Renal pelvis (tissue), 12 donors: ENCODE measurements at places on chromosomes 12 and 14.

GRCh38 chr12:62873116-62873825, 61.7 kb downstream of the PPM1H start:
- no peak for DNase-seq

- DNase-seq = no peak
These were observed 44.8 kb downstream of the ARHGAP5 start for GRCh38 chr14:32121948-32122347.

DNA sequence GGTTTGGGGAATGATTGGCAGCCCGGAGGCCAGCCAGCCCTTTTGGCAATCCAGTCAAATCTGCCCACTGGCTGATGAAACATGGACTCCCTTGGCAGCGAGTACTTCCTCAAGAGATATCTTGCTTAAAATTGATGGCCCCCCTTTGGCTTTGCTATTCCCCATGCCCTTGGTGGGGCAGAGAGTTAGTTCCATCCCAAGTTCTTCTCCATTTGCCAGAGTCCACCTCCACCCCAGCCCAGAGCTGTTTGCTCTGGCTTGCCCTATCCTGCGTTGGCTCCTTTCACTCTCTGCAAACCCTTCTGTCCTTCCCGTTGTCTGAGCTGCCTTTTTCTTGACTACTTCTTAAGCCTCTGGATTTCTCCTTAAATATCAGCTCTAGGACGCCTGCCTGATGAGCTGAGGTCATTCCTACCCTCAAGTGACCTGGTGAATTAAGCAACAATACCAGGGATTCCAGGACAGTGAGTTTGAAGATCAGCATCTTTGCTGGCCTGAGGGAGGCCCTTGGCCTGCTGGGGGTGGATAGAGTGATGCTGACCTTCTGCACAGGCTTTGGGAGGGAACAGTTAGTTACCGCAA, 212.0 kb downstream of the CACNA1C start:
- DNase-seq = no peak

DNA sequence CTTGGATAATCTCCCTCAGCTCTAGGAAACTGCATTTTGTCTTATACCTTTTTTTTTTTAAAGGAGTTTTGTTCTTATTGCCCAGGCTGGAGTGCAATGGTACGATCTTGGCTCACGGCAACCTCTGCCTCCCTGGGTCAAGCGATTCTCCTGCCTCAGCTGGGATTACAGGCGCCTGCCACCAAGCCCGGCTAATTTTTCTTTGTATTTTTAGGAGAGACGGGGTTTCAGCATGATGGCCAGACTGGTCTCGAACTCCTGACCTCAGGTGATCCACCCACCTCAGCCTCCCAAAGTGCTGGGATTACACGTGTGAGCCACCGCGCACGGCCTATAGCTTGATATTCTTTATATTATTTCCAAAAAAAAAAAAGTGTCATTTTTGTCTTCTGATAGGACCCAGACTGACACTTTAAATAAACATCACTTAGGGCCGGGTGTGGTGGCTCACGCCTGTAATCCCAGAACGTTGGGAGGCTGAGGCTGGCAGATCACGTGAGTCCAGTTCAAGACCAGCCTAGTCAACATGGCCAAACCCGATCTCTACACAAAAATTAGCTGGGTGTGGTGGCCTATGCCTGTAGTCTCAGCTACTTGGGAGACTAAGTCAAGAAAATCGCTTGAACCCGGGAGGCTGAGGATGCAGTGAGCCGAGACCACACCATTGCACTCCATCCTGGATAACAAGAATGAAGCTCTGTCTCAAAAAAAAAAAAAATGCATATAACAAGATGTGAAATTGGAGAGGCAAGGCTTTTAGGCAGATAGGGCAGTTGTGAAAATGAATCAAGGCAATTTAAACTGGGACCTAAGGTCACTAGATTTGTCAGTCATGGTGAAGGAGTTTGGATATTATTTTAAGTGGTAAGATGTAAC, 18.4 kb downstream of the SLC2A3 start:
- no peak for DNase-seq

DNA sequence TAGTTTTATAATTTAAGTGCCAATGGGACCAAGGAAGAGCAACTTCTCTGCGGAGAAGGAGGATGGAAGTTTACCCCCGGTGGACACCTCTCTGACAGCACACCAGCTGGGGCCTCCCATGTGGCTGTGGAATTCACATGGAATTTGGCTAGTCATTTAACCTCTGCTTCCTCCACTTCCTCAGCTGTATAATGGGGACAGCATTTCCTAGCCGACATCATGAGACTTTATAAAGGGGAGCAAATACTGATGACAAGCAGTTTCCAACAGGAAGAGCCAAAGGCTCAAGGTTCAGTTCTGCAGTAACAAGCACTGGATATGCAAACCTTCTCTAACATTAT, 7.5 kb downstream of the DUSP6 start:
- no peak for DNase-seq

GRCh38 chr12:21438643-21439042, 1.2 kb downstream of the PYROXD1 start:
- DNase-seq = no peak

DNA sequence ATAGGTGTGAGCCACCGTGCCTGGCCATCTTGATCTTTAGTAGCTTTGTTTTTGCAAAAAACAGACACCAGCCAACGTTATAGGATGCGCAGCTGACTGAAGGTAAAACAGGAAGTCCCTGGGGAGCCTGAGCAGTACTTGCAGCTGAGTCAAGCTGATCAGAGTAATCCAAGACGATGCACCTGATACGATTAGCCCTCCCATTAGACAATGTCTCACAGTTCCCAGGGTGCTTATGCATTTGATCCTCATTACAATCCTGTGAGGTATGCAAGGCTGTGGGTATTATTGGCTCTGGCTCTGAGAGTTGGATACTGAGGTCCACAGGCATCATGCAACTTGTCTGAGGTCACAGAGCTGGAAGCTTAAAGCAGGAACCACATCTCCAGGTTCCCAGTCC, 8.1 kb downstream of the KRT18 start:
- DNase-seq = no peak

DNA sequence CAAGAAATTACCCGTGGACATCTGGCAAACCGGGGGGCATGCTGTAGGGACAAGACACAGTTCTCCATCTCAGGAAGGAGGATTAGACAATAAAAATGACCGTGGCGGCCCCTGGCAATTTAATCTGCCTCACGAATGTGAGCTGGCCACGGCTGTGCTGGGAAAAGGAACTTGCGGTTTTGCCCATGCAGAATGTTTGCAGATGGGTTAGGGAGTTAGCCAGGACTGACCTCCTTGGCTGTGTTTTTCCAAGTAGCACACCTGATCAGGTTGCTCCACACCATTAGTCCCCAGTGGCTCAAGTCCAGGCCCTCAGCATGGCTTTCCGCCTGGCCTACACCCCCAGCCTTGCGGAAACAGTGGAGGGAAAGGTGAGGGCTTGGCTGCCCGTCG, 20.8 kb downstream of the TPCN1 start:
- DNase-seq = no peak

DNA sequence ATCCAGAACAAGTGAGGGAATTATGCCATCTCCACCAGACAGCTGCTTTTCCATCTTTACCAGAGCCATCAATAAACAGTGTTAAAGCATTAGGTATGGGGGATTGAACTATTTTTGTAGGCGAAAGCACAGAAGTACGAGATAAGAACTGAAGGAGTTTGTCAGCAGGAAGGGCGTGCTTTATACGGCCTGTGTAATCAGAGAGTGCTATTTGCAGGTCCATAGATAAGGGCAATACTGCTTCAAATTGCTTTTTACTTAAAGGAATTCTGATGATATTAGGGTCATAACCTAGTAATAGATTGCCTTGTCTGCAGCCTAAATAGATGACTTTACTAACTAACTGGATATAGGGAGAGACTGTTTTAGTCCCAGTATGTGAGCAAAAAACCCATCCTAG, 20.3 kb upstream of the CLEC4E start:
- DNase-seq = no peak

DNA sequence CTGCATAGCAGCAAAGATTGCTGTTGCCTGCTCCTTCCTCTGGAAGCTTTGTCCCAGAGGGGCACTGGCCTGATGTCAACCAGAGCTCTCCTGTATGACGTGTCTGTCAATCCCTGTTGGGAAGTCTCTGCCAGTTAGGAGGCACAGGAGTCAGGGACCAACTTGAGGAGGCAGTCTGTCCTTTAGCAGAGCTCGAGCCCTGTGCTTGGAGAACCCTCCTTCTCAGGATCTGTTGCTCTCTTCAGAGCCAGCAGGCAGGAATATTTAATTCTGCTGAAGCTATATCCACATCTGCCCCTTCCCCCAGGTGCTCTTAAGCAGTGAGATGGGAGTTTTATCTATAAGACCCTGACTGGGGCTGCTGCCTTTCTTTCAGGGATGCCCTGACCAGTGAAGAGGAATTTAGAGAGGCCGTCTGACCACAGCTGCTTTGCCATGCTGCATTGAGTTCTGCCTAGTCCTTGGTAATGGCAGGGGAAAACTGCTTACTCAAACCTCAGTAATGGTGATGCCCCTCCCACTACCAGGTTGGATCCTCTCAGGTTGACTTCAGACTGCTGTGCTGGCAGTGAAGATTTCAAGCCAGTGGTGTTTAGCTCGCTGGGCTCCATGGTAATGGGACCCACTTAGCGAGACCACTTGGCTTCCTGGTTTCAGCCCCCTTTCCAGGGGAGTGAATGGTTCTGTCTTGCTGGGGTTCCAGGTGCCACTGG, 218.6 kb upstream of the SLC38A2 start:
- DNase-seq = no peak

DNA sequence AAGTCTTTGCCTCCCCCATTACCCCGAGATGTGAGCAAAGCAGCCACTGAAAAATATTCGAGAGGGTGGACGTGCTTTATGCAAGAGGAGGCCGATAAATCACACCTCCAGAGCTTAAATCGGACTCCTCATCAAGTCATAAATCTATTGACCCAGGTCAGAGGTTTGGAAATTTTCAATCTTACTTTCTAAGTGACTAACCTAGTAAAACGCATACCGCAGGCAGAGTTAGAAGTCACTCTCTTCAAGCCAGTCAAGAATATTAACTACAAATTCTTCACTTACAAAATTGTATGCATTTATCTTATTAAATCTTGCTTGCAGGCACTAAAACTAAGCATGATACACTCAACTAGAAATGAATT, 34.9 kb downstream of the GPHB5 start:
- DNase-seq = no peak

GRCh38 chr12:132833341-132833740, 4.7 kb upstream of the GOLGA3 start:
- DNase-seq = no peak

DNA sequence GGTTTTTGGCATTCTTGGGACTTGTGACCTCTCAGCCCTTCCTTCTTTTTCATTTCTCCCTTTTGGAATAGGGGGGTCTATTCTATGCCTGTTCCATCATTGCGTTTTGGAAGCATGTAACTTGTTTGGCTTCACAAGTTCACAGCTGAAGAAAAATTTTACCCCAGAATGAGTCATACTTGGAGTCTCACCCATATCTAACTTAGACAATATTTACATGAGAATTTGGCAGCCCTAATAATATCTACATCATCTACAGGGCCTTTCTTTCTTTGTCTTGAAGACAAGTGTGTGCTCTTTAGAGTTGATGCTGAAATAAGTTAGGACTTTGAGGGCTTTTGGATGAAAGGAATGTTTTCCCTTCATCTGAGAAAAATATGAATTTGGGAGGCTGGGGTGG, 1312.9 kb upstream of the FLRT2 start:
- no peak for DNase-seq

- DNase-seq = no peak
These were observed 4.6 kb downstream of the IFI27L2 start for GRCh38 chr14:94124582-94125377.

DNA sequence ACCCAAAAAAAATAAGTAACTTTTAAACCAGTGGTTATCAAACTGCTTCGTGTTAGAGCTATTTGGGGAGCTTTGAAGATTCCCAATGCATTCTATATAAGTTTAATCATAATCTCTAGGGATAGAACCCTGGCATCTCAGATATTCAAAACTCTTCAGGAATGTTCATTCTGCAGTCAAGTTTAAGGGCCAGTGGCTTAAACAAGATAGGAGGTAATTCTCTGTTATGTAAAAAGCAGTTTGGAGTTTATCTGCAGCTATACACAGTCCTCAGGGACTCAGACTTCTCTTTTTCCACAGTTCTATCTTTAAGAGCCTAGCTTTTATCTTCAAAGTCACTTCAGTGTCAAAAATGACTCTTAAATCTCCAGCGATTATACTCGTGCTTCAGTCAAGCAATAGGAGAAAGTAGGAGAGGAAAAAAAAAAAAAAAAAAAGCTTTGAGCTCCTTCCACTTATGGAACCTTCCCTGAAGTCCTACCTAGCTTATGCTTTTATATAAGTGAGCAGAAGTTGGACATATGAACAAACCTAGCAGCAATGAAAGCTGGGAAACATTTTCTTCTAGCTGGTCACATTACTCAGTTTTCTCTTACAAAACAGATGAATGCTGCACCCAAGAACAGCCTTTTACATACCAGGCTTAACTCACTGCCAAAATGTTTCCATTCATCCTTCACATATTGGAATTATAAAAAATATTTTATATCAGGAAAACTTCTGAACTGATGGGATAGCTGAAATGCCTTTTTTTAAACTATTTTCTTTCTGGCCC, 302.8 kb downstream of the FSCB start:
- DNase-seq = no peak

- DNase-seq = no peak
These were observed 47.4 kb downstream of the NIN start for GRCh38 chr14:50783563-50783962.

DNA sequence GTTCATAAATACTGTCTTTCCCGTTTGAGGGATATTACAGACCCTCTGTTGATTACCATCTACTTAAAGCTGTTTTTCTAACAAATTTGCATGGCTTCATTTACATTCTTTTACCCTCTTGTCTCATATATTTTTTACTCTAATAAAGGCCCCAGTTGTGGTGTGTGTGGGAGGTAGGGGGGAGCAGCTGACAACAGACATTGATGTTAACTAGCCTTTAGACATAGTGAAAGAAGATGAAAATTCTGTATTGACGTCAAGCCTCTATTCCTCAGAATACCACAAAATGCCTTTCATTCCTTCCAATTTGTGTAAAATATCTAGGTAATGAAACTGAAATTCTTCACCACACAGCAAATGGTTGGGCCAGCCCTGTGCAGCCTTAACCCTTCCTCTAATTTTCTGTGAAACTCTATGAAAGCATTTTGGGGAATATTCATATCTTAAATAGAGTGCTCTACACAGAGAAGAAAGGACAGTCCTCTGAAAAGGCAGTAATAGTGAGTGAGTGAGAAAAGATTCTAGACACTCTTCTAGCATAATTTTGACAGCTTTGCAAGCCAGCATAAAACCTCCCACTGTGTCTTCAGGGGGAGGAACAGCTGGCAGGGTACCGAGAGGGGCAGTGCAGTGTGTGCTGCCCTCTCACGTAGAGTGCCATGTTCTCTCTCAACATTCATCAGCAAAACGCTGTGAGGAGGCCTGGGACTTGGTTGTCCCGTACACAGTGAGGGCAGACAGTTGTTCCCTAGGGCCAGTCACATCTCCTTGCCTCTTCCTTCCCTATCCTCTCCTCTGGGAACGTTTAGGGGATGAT, 20.1 kb upstream of the CERS5 start:
- no peak for DNase-seq
